ENCODE measurements at places on chromosomes 16 and 17.

- no peak for DNase-seq
Measured at GRCh38 chr16:56424404-56424764, 961 bp downstream of the AMFR start.

GRCh38 chr16:85819245-85819644 lies 19.8 kb downstream of the COX4I1 start:
- DNase-seq: peak; percentile 75

- no peak for DNase-seq
Measured at GRCh38 chr16:1094601-1095449, 1.2 kb downstream of the C1QTNF8 start.

- DNase-seq: peak; percentile 96
Measured at GRCh38 chr17:39928858-39929645, 1.5 kb downstream of the LRRC3C start.

GRCh38 chr17:19331134-19331533 lies 31.4 kb downstream of the B9D1 start:
- DNase-seq: peak; percentile 86

DNA sequence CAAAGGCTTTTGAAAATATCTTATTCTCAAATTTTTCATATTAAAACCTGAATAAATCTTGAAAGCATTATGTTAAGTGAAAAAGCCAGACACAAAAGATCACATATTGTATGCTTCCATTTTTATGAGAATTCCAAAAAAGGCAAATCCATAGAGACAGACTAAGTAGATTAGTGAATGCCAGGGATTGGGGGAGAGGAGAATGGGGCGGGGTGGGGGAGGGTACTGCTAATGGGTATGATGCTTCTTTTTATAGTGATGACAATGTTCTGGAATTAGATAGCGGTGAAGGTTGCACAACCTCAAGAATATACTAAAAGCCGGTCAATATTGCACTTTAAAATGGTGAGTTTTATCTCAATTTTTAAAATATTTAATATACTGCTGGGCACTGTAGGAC lies 44.0 kb downstream of the XPO6 start:
- DNase-seq: peak; percentile 46

DNA sequence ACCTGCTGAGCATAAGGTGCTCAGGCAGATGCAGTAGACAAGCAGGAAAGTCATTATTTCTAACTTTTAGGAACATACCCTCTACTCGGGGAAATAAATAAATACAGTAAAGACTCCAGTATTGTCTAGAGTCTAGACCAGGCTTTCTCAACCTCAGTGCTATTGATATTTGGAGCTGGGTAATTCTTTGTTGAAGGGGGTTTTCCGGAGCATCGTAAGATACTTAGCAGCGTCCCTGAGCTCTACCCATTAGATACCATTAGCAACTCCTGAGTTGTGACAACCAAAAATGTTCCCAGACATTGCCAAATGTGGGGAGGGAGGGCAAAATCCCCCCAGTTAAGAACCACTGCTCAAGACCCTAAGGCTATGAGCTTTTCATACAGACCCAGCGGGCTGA lies 21.1 kb downstream of the EPOP start:
- no peak for DNase-seq

- peak; percentile 72 for DNase-seq
Measured at GRCh38 chr17:36602924-36603384, 1.6 kb downstream of the MRM1 start.

DNA sequence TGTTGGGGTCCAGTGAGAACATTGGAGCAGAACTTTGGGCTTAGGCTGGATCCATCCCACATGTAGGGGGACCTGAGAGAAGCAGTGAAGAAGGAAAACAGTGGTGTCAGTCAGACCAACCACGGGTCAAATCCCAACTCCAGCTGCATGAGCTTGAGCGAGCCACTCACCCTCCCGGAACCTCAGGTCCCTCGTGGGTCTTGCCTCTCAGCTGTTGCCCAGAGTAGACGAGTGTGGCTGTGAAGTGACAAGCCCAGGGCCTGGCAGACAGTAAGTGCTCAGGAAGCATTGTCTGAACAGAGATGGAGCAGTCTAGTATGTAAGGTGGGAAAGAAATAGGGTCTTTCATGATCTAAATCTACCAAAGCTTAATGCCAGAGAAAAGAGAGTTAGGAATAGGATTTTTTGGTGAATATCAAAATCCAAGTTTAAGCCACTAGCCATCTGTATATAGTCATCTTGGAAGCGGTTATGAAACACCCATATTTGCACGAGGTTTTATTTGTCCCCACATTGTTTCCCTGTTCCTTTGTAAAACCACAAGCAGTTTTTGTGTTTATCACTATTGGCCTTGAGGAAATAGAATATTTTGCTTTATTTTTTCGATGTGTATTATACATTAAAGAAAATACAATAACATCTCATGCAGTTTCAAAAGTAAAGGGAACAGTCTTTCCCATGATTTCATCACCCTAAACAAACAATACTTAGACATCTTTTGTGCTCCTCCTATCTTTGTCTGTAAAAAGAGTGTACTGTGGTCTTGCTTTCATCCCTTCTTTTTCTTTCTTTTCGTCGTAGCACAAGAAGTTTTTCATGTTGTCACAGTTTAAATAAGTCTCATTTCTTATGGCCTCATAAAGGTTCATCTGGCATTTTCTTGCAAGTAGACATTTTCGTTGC lies 112.0 kb downstream of the CLEC16A start:
- peak; percentile 76 for DNase-seq

- DNase-seq: peak; percentile 29
Measured at GRCh38 chr16:48125888-48126287, 29.9 kb downstream of the ABCC12 start.

DNA sequence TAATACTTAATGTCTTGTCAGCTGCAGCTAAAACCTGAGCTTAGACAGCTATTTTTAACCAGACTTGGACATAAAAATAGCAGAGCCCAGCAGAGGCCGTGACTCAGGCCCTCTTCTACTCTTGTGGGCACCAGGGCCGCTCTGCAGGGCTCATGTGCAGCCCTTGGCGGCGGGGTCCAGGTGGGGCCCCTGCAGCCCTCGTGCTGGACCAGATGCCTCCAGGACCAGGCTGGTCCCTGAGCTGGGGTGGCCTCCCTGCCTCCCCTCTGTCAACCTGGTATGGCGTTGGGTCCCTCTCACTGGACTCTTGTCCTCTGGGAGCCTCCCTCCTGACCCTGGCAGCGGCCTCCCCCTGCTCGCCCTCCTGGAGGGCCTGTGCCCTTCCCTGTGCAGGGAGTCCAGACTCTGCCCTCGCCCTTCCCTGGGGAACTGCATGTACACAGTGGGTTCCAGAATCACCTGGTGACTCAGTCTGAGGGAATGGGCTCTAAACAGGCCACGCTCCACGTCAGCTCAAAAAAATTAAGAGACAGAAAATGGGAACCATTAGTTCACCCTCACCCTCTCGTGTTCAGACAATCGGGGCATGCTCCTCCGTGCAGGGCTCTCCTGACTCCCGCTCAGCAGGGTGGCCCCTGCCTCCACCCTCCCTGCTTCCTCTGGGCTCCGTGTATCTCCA lies 9.7 kb downstream of the CDK5R1 start:
- peak; percentile 94 for DNase-seq

DNA sequence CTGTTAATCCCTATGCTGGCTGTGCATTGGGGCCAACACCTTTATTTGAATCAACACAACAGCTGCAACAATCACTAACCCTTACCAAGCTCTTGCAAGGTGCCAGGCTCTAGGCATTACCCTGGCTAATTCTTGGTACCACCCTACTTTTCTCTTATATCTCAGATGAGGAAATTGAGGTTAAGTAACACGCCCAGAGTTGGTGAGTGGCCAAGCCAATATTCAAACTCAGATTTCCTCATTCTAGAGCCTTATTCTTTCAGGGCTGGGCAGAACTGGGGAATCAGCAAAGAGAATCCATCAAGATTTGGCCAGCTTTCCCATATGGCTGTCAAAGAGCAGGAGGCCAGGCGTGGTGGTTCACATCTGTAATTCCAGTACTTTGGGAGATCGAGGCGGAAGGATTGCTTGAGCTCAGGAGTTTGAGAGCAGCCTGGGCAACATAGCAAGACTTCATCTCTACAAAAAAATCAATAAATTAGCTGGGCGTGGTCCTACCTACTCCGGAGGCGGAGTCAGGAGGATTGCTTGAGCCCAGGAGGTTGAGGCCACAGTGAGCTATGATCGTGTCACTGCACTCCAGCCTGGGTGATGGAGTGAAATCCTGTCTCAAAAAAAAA lies 23.7 kb downstream of the ARSG start:
- no peak for DNase-seq

DNA sequence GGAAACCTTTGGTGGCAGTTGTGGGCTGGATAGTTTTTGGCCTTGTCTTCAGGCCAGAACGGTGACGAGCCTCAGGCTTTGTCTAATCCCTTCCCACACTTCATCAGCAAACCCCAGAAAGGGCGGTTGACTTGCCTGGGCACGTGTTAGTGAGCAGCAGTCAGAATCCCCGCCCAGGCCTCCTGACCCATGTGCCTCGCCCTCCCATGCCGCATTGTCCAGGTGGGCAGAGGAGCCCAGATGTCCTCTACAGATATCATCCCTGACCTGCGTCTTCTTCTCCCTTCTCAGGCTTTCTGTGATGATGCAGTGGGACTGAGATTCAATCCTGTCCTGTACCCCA lies 82.5 kb downstream of the OR1D5 start:
- no peak for DNase-seq

- DNase-seq: peak; percentile 62
Measured at GRCh38 chr16:48511071-48511540, 98.9 kb downstream of the N4BP1 start.

GRCh38 chr16:88806491-88807111 lies 3.0 kb downstream of the CDT1 start:
- no peak for DNase-seq

DNA sequence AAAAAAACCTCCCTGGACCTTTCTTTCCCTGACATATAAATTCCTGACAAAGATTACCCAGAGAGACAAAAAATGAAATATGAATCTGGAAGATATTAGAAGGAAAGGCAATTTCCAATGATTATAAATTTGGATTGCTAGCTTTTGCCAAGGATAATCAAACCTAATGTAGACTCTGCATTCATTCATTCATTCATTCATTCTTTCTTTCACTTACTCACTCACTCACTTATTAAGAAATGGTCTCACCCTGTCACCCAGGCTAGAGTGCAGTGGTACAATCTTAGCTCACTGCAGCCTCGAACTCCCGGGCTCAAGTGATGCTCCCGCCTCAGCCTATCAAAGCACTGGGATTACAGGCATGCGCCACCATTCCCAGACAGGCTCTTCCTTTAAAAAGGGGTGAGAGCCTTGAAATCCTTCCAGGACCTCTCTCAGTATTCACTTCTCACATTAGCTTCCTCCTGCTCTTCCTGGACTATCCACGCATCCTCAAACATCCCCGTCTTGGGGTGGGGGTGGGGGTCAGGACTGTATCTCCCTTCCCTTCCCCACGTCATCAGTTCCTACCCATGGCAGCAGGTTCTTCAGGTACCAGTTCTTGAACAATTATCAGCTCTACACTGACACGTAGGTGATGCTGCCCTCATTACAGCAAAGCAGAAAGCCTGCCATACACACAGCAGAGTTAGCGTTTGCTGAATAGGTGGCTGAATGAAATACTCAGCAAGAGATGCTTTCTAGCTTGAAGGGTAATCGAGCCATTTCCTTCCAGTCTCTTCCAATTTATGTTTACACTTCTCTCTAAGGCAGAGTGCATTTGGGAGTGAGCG lies 19.8 kb downstream of the PRPSAP1 start:
- no peak for DNase-seq

DNA sequence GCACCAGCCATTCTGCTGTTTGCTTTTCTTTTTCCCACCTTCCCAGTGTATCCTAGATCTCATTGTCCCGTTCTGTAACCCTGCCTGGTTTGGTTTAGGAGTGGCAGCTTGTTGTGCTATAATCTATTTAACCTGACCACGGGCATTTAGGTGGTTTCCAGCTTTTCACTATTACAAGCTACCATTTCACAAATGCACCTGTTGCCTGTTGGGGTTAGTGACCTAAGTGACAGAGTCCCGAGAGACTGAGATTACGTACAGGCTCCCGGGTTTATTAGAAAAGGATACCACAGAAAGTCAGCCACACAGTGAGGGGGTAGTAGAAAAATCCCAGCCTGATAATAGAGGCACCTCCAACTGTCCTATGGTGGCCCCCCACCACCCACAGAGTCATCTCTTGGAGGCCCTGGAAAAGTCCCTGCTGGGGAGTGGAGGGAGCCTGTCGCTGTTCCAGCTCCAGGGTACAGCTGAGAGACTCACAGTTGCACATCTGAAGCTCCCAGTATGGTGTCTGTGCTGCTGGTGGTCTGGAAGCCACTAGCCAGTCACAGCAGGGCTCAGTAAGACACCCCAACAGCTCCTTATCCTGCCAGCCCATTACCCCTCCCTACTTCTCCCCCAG lies 21.2 kb downstream of the CLEC16A start:
- DNase-seq: no peak

DNA sequence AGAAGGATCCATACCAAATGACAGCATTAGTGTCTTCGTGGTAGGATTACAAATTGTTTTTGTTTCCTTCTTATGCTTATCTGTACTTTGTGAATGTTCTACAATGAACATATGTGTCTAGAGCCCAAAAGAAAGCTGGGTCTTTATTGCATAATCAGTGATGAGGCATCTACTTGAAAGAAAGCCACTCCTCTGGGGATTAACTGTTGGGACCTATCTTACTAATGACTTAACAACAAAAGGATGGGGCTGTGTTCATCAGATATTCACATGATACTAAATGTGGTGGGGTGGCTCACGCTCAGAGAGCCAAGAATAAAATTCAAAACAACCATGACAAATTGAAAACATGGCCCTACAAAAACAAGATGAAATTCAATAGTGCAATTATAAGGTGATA lies 160.2 kb downstream of the RGS9 start:
- DNase-seq: peak; percentile 51

DNA sequence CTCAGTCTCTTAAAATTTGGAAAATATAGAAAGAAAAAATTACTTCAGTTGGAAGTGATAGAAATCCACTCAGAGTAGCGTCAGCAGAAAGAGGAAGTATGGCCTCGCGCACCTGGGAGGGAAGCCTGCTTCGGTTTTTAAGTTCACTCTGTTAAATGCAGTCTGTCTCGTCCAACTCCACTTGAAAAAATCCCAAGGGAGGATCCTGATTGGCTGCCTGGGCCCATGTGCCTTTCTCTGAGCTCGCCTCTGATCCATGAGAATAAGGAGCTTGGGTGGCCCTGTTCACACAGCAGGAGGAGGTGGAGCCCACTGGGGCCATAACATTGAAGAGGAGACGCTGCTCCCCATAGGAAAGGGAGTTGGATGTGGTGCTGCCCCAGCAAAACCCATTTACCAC lies 40.7 kb downstream of the DNAJA2 start:
- peak; percentile 14 for DNase-seq

DNA sequence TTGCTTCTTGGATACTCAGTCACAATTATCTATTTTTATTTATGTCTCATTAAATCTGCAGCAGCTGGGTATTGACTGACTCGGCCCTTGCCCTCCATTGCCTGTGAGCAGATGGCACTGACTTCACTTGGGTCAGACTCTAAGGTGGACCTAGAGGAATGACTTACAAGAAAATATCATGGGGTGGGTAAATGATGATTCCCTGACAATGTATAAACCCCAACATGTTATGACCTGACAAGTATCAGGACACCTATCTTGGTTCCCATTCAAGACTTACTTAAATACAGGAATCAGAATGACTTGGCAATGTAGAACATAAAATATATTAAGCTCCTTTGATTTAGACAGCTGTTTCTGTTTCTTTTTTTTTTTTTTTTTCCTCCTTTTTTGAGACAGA lies 953.5 kb downstream of the CDH11 start:
- no peak for DNase-seq

- DNase-seq: no peak
Measured at GRCh38 chr17:36869441-36869840, 67.8 kb upstream of the LHX1 start.

Data from fibroblast of skin of scalp (primary cell).